ENCODE measurements at places on chromosomes 11 and 22.

DNA sequence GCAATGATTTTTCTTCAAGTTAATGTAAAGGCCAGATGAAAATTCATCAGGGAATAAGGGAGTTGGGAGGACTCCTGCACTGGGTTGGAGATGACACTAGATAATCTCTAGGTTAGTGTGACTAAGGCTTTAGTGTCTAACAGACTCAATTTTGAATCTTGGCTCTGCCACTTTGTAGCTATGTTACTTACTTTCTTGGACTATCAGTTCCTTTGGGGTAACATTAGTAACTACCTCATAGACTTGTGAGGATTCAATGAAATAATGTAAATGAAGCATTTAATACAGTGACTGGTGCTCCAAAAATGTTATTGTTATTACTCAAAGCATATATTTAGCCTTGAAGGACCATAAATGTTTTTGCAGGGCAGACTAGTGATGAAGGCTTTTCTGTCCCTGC is 9.6 kb upstream of the CCDC89 start:
- DNase-seq, result no peak

DNA sequence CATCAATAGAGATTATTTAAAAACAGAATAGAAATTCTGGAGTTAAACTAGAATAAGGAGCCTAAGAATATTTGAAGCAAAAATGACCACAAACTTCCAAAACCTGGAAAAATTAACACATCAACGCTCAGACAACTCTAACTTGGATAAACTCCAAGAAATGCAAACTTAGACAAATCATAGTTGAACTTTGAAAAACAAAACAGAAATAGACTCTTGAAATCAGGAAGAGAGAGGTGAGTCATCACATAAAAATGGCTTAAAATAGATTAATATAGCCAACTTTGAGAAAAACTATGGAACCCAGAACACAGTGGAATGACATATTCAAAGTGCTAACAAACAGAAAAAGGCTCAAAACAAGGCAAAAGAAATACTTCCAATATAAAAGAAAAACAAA is 974.2 kb downstream of the JRKL start:
- DNase-seq, result no peak

DNA sequence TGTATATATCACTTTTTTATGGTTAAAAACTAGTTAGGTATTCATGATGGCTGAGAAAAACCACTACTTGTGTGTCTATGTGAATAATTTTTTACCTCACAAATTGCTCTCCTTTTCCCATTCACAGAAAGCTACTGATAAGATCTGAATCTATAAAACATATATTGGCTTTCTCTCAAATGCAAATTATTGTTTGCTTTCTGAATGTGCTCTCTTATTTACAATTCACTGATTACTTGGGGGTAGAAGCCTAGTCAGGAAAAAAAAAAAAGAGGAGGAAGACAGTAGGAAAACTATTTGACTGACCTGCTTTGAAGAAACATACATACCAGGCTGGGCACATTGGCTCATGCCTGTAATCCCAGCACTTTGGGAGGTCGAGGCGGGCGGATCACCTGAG is 20.5 kb downstream of the PGM2L1 start:
- DNase-seq, result no peak

GRCh38 chr11:76636826-76637460 is 33.6 kb downstream of the LRRC32 start:
- DNase-seq, result no peak

GRCh38 chr11:61482513-61482912 is 26.0 kb upstream of the LRRC10B start:
- no peak for DNase-seq

DNA sequence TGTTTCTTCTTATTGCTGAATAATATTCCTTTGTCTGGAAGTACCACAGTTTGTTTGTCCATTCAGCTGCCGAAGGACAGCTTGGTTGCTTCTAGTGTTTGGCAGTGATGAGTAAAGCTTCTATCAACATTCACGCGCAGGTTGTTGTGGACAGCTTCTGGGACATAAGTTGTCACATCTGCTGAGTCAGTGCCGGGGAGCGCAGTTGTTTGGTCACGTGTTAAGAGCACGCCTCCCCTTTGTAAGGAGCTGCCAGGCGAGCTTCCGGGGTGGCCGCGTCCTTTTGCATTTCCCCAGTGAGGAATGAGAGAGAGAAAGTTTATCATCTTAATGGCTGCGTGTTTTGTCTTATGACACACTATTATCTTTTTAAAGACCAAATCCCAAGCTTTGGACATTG is 30.3 kb downstream of the SAMM50 start:
- DNase-seq, result no peak

DNA sequence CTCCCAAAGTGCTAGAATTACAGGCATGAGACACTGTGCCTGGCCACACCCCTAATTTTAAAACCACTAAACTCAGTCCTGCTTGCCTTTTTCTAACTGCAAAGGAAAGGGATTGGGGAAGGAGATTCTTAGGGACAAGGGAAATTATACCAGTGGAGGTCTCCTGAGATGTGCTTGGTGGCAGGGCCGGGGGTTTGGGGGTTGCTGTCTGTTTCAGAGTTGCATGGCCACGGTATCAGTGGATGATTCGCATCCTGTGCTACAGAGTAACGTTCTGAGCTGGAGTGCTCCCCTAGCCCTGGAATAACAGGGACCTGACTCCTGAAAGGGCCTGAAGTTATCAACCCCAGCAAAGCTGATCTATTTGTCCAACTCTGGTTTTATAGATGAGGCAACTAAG is 846 bp upstream of the GPHA2 start:
- no peak for DNase-seq

DNA sequence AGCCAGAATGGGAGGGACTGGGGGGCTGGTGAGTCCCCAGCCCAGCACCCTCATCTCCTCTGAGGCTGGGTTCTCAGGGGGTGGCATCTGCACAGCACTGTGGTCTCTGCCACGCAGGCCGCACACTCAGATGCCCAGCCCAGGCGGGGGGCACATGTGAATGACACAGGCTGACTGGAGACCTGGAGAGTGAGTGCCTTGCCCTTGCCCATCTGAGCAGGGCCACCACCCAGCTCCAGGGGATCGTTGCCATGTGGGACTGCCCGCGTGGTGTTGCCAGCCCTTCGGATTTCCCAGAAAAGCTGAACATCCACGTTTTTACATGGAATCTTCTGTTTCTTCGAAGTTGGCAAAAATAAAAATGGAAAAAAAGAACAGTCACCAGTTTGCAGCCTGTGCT is 18.9 kb downstream of the PRDM11 start:
- DNase-seq, result no peak

DNA sequence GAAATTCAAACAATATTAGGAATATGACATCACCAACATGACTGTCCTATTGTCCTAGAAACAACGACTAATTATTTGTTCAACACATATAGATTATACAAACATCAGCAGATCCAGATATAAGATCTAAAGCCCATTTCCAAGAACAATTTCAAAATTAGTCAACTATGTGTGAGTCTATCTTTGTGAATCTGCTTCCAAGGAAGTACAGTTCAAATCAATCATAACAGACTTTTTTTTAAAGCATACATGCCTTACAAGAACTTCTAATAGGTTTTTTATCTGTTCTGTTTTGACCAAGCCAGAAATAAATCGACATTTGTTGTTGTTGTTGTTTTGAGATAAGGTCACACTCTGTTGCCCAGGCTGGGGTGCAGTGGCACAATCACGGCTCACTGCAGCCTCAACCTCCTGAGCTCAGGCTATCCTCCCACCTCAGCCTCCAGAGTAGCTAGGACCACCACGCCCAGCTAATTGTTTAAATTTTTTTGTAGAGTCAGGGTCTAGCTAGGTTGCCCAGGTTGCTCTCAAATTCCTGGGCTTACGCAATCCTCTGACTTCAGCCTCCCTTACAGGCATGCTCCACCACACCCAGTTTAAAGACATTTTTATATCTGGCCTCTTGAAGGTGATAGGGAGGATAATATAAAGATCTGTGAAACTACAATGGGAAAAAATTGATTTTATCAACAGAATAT is 54.8 kb downstream of the DENND5A start:
- DNase-seq, result no peak

- DNase-seq, result no peak
These were observed 9.7 kb downstream of the SNX19 start for GRCh38 chr11:130906616-130907015.

GRCh38 chr11:118170231-118170630 is 6.2 kb downstream of the SCN2B start:
- no peak for DNase-seq

DNA sequence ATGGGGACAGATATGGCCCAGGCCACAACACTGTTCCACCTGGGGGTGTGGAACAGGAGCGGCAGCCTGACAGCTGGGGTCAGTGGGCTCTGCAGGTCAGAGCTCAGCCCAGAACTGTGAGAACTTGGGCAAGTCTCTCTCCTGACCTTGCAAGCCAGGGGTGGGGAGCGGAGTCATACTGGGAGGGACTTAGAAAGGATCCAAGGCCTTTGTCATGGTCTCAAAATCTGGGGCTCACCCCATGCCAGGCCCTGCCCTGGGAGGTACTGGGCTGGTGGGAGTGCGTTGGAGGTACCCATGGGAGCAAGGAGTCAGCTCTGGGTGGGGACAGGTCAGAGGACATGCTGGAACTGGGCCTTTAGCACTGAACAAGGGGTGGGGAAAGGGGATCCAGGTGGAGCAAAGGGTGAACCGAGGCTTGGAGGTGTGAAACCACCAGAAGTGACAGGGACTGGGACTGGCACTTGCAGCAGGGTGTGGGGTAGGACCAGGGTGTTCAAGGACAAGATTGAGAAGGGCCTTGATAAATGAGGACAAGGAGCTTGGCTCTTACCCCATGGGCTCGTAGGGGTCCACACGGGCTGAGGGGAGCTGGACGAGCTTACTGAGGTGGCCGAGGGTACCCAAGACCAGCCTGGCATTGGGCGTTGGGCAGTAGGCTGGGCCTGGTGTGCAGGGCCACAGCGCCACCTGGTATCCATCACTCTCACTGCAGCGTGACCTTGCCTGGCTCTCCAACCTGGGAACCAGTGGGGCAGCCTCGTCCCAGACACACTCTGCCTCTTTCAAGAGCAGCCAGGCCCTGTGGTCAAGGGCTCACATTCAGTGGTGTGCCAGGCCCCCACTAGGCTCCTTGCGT is 7.4 kb upstream of the PMM1 start:
- DNase-seq, result peak; percentile 63

GRCh38 chr11:63850920-63851319 is 12.0 kb downstream of the MARK2 start:
- no peak for DNase-seq

- no peak for DNase-seq
These were observed 9.5 kb upstream of the MICAL2 start for GRCh38 chr11:12100841-12101242.

DNA sequence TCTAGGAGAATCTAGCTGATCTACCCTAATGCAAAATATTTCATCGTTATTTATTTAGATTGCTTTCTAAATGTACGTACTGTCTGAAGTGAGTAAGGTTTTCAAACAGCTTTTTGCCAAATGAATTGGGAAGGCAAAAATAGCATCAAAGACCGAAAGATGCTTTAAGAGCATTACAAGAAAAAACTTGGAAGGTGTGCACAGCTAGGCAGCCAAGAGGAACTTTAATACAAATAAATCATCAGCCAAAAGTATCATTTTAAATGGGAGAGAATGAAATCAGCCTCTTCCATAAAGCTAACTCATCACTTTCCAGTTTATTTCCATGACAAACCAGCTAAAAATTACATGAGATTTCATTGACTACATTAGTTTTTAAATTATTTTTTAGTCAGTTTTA is 30.2 kb upstream of the CFAP300 start:
- no peak for DNase-seq

- DNase-seq, result no peak
These were observed 369.7 kb downstream of the SHANK2 start for GRCh38 chr11:70882716-70883085.

DNA sequence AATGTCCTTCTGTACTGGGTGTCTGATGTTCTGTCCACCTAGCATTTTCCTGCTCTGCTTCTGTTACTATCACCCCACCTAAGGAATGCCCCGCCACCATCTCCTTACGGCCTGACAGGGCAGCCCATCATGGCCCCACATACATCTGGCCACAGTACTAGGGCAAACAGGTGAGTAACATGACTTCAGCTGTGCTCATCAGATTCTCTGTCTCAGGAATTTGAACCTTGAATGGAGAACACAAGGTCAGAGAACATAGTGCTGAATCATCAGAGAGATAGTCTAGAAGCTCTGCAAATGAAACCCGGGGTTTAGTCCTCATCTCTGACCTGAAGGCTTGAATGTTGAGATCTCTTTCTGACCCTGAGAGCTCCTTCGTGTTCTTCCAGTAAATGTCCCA is 32.4 kb downstream of the ZC3H12C start:
- DNase-seq, result no peak

GRCh38 chr22:44638971-44639760 is 62.8 kb upstream of the PRR5 start:
- DNase-seq, result no peak

DNA sequence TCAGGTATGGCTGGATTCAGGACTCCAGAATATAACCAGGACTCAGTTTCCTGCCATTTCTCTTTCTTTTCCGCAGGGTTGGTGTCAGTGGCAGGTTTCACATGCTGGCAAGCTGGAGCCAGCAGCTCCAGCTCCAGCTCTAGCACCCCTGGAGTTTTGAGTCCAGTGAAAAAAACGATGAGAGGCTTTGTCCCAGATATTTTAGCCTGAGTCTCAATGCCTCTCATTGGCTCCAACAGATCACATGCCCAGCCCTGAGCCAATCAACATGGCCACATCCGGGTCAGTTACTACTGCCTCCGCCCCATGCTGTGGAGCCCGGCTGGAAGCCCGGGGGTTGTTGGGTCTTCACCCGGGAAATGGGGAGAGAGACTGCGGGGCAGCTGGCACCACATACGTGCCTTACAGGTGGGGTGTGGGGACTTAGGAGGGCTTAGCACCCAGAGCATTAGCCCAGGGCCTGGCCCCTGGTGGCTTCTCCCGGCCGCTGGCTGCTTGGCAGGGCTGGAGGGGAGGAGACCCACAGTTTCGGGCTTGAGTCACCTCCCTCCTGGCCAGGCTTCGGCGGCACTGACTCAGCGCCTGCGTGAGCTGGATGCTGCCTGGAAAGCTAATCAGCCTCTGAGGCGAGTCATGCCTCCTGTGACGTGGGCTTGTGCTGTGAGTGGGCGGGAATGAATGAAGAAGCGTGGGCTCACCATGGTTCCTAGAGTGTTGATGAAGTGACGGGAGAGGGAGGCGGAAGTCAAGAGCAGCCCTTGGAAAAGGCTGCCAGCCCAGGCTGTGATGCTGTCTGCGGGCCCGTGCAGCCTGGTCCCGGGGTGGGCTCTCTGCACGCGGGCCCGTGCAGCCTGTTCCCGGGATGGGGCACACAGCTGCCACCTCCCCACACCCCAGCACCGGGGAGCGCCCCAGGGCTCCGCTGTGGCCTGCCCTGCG is 15.3 kb upstream of the MRTFA start:
- DNase-seq, result peak; percentile 93

GRCh38 chr11:119874660-119875238 is 145.7 kb upstream of the NECTIN1 start:
- DNase-seq, result no peak

- DNase-seq, result no peak
These were observed 17.2 kb upstream of the MPZL2 start for GRCh38 chr11:118281284-118281683.

- no peak for DNase-seq
These were observed 36.4 kb upstream of the TH start for GRCh38 chr11:2207773-2208621.

DNA sequence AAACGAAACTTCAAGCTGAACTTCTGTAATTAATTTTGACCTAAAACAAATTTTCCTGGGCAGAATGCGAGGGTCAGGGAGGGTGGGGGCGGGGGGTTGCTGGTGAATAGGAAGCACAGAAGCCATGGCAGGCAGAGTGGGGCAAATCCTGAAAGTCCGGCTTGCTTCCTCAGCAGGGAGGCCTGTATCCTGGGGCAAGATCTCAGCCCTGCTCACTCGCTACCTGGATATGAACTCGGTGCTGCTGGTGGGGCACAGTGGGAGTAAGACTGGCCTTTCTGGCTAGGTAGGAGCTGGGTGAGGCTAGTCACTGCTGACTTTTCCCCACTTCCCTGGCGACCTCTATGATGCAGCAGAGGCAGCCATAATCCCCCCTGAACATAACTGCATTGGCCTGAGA is 168.9 kb upstream of the CHORDC1 start:
- DNase-seq, result no peak

All from cerebellum (tissue), 4 donors.